Daoy (cell line): ENCODE measurements at places on chromosomes 5 and 9. TPM values are rescaled to one million over a fixed set of nuclear protein-coding genes. Genes with fewer than 3 reads are reported as not detected.

- DNase-seq, result peak; percentile 77
Measured at GRCh38 chr5:158174918-158175851, 316.2 kb upstream of the CLINT1 start.

The IARS1 gene
- 275 and 302 TPM in 2 replicates for total RNA-seq

The TLR4 gene
- 0.11 and 0.48 TPM in 2 replicates for total RNA-seq

- DNase-seq, result no peak
Measured at GRCh38 chr9:93963969-93964368, 8.8 kb upstream of the BARX1 start.

The PCDHA9 gene
- 0.11 and 0.51 TPM in 2 replicates for total RNA-seq

- DNase-seq, result no peak
Measured at GRCh38 chr5:12910641-12911040, 1006.4 kb upstream of the CTNND2 start.

GRCh38 chr5:172361566-172362238, 78.1 kb upstream of the UBTD2 start:
- DNase-seq, result peak; percentile 96

GRCh38 chr5:68012429-68012828, 203.1 kb upstream of the PIK3R1 start:
- DNase-seq, result no peak

The SLC46A2 gene
- not detected in 2 replicates for total RNA-seq

GRCh38 chr9:114484854-114485443, 20.3 kb downstream of the WHRN start:
- DNase-seq, result peak; percentile 89

DNA sequence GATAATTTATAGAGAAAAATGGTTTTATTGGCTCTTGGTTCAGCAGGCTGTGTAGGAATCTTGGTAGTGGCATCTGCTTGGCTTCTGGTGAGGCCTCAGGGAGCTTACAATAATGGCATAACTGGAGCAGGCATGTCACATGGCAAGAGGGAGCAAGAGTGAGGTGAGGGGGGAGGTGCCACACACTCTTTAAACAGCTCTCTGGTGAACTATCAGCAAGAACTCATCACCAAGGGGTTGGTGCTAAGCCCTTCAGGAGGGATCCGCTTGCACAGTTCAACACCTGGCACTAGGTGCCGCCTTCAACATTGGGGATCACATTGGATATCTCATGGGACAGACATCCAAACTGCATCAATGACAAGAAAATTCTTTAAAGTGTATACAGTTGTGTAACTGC, 10.5 kb downstream of the GPBP1 start:
- DNase-seq, result no peak

DNA sequence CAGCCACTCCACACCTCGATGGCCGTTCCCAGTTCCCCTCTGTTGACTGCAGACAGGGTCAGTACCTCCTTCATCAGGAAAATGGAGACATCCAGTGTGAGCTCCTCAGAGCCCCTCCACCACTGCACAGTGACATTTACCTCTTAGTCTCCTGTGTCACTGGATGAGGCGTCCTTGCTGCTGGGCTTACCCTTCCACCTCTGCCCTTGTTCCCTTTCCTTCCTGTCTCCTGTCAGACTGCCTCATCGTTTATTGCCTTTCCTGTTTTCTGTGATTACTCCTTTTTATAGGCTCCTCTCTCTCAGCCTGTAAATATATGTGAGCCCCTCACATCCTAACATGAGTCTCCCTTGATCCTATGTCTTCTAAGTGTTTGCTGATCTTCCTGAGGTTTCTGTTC, 23.2 kb upstream of the SPTAN1 start:
- DNase-seq, result no peak

DNA sequence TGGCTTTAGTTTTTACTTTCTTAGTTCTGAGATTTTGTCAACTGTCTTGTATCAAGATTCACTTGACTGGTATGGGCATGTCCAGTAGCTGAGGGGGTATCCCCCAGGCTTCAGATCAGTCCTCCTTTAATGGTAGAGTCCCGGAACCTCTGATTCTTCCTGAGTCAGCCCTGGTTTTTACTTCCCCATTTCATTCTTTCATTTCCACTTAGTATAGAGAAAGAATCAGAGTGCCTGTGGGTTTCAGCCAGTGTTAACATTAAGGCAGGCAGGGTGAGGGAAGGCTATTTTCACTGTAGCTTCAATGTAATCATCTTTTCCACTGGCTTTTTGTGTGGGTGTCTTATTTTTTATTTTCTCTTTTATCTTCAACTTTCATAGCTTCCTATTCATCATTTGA, 8.3 kb upstream of the COMMD10 start:
- no peak for DNase-seq

- no peak for DNase-seq
Measured at GRCh38 chr5:98913911-98914310, 14.9 kb downstream of the CHD1 start.

GRCh38 chr9:24844217-24844616, 298.5 kb upstream of the IZUMO3 start:
- DNase-seq, result no peak

- no peak for DNase-seq
Measured at GRCh38 chr9:8734760-8735159, 935.2 kb upstream of the DMAC1 start.

DNA sequence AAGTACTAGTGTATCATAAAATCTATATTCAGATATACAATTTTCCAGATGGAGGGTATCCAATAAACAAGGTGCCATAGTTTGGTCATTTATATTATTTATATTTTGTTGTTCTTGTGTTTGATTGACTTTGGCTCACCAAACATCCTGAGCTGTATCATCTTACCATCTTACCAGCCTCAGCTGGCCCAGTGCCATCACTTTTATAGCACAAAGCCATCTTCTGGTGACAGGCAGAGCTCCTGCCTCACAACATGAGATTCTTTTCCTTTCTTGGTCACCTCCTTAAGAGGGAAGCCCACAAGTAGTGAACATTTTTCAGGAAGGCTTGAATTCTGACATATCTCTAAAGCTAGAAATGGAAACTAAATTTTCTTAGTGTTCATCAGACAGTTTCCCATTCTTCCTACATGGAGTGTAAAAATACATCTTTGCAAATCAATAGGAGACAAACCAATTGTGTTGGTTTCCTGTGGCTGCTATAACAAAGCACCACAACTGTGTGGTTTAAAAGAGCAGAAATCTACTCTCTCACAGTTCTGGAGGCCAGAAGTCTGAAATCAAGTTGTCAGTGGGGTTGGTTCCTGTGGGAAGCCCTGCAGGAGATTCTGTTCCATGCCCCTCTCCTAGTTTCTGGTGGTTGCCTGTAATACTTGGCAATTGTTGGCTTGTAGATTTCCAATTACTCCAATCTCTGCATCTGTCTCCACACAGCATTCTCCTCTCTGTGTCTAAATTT, 341.8 kb downstream of the MAN2A1 start:
- no peak for DNase-seq

GRCh38 chr9:1267141-1267570, 217.0 kb downstream of the DMRT2 start:
- DNase-seq, result peak; percentile 27

DNA sequence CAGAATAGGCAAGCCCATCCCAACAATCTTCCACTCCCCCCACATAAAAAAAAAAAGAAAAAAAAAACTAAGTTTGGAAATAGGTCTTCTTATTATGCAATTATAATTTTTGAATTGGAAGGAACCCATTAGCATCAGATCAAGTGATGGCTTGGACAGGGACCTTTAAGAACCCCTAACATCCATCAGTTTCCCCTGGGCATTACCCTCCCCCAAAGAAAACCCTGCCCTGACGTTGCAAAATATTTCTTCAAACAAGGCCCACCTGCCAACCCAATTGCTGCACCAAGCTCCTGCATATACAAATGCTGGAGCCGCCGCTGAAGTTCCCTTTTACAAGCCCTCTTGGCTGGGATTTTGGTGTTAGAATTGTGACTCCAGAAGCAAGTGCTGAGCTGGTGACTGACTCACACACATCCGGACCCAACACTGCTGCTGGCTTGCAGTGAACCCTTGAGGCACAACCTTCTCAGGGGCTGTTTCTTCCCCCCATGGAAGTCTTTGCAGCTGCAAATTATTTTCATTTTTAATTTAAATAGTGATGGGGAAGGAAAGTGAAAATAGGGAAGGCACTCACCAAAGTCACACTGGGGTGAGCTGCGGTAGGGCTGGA, 56.1 kb upstream of the AFAP1L1 start:
- peak; percentile 60 for DNase-seq

The IRX4 gene
- total RNA-seq, result 4.6 and 10.2 TPM in 2 replicates

GRCh38 chr5:87079219-87079618, 188.5 kb upstream of the RASA1 start:
- DNase-seq, result no peak

The RPL35 gene
- 4,733 and 5,328 TPM in 2 replicates for total RNA-seq

The DAPK1 gene
- total RNA-seq, result 23.9 and 31.3 TPM in 2 replicates

GRCh38 chr5:38018016-38018415, 178.2 kb upstream of the GDNF start:
- DNase-seq, result no peak

DNA sequence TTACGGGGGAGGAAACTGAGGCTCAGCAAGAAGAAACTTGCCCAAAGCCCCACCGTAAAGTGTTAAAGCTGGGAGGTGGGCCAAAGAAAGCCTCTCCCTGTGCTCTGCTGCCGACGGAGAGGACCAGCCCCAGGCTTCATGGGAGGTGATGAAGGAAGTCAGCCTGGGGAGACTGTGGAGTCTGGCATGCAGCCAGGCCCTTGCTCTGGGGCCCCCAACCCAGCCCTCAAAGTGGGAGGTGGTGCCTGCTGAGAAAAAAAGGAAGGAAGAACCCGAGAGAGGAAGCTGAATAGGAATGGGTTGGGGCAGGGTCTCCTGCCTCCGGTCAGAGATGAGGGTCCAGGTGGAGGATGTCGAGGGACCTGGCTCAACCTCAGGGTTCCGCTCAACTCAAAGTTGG, 3.8 kb downstream of the RNF44 start:
- no peak for DNase-seq

DNA sequence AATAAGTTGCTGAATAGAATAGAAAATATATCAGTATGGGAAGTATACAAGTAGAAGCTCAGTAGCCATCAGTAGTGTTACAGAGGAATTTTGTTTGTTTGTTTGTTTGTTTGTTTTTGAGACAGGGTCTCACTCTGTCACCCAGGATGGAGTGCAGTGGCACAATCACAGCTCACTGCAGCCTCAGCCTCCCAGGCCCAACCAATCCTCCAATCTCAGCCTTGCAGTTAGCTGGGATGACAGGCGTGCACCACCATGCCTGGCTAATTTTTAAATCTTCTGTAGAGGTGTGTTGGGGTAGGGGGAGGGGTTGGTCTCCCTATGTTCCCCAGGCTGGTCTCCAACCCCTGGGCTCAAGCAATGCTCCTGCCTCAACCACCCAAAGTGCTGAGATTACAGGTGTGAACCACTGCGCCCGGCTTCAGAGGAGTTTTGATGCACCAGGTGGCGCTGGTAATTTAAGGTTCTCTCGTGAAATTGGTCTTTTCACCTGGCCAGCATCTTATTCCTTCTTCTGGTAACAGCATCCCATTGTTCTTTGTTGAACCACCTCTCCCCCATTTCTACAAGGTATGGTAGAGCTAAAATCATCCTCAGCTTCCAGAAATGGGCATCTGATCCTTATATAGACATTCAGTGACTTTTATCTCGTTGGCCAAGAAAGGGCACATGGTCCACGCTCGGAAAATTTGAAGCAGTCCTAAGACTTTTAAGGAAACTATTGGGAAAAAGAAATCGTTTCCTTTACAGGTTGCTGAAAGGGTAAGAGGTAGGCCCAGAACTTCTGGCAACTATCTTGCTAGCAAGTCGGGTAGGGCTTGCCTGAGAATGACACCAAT, 157.1 kb downstream of the ARRDC3 start:
- peak; percentile 43 for DNase-seq

DNA sequence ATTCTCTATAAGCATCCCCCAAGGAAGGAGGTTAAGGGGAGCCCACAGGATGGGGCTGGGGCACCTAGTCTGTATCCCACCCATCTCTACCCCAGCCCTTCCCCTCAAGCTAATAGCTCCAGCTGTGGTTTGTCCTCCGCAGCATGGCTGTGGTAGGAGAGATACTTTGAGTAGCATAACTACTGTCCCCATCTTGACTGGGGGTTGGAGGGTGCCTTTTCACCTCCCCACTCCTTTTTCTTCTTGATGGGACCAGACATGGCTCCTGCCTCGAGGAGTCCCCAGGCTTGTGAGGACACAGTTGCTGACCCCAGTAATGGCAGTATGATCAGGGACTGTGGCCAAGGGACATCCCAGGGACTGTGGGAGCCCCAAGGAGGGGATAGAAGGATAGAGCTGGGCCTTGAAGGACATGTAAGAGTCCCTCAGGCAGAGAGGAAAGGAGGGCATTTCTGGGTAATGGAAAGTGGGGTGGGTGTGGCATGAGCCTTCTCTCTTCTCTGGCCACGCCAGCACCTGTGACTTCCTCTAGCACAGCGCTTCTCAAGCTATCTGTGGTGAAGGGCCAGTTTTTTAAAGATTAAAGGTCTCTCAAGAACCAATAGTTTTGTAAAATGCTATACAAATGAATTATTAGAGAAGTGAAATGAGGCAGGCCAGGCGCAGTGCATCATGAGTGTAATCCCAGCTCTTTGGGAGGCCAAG, 14.0 kb downstream of the OLFML2A start:
- DNase-seq, result no peak

DNA sequence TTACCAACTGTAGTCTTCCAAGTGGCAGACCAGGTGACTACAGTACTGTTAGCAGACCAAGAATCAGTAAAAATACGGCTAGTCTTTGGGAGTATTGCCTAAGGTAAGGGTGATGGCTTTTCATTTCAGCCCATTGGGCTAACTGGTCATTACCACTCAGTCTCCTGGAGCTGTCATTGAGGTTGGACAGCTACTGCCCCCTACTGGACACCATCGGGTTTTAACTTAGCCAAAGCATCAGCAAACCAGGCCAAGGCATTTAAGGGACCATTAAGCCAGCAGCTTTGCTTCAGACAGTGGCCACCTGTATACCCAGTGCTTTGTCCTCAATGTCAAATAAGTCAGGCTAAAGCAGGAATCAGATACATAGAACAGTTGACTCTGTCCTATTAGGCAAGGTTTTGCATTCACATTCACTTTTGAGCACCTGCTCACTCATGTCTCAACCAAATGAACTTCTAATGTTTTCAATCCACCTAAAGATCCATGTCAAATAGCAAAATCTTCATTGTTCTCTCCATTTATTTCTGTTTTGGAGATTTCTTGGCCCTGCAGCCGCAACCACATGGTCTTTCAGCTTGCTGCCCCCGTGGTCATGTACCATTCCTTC, 117.2 kb downstream of the INVS start:
- DNase-seq, result peak; percentile 71
